Prostate gland (tissue), 2 donors: ENCODE measurements at places on chromosomes 11 and 22.

DNA sequence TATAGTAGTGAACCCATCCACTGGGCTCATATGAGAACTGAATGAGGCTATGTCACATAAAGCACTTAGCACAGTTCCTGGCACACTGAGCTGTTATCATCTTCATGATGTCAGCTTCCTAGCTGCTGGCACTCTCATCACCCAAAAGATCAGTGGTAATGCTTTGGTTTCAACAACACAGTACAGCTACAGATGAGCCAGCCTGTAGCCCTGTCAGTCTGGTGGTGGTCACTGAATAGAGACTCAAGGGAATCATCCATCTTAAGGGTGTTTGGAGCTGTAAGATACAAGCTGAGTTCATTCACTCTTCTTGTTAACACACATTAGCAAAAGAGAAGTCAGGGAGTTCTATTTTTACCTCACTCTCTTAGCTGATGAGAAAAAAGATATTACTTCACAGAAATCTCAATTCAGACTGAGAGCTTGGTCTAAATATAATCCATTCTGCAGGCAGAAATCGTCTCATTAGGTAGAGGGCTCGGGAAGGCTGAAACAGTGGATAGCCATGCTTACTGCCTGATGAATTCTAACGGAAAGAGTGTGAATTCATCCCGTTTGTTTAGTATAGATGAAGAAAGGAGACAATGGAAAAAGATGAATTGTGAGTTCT lies 6.3 kb upstream of the SLC1A2 start:
- peaks cover 6% of the 10 kb centered on the region for H3K4me1 ChIP-seq
- no peak overlapping the region for H3K27ac ChIP-seq
- no peak overlapping the region for H3K4me3 ChIP-seq
- H3K27me3 ChIP-seq, result no peaks in the 10 kb centered on the region
- DNase-seq, result no peak

GRCh38 chr22:20809538-20810185 lies 35.7 kb downstream of the SERPIND1 start:
- no peaks in the 10 kb centered on the region for H3K27me3 ChIP-seq
- no peaks in the 10 kb centered on the region for H3K4me1 ChIP-seq
- no peak for DNase-seq
- H3K36me3 ChIP-seq, result peaks cover 16% of the 10 kb centered on the region

GRCh38 chr22:41690476-41690875 lies 1.8 kb upstream of the SNU13 start:
- H3K4me1 ChIP-seq, result no peaks in the 10 kb centered on the region
- no peaks in the 10 kb centered on the region for H3K27me3 ChIP-seq
- H3K36me3 ChIP-seq, result no peaks in the 10 kb centered on the region
- H3K27ac ChIP-seq, result no peak overlapping the region
- DNase-seq, result no peak
- H3K4me3 ChIP-seq, result no peak overlapping the region

DNA sequence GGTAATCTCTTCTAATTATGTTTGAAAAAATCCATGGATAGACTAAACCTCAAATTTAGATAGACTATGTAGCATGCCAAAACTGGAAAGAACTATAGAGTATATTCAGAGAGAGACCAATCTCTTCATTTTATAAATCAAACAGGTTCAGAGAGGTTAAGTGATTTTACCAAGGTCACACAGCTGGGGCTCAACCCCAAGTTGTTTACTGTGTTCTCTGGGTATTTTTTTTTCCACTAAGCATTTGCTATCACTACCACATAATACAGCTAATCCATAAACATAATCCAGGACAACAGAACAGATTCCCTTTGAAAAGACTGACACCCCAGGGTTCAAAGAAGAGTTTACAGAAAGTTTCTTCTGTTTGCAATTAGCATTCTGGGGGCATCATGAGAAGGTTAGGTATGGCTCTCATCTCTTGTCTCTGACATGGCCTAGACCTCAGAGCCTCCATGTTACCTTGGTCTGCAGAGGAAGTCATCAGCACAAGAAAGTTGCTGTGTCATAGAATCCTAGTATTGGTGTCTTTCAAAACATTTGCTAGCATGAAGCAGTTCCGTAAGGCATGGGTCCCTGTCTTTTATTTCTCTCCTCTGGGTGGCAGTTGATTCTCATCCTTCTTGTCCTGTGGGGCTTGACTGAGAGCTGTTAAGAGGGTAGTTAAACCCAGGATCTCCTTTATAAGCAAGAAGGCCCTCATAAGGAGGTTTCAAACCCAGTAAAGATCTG lies 94.5 kb upstream of the HSD17B12 start:
- H3K4me3 ChIP-seq, result no peak overlapping the region
- no peaks in the 10 kb centered on the region for H3K4me1 ChIP-seq
- no peak for DNase-seq
- H3K27ac ChIP-seq, result no peak overlapping the region
- no peaks in the 10 kb centered on the region for H3K36me3 ChIP-seq
- peaks cover 19% of the 10 kb centered on the region for H3K27me3 ChIP-seq
